ENCODE measurements at places on chromosomes 7 and 10. TPM values are rescaled to one million over a fixed set of nuclear protein-coding genes. Genes with fewer than 3 reads are reported as not detected.

GRCh38 chr7:2956526-2957368 is 86.9 kb downstream of the CARD11 start:
- DNase-seq = no peak

GRCh38 chr7:73933091-73933490 is 72.1 kb downstream of the TMEM270 start:
- DNase-seq = no peak

- DNase-seq = no peak
Observed at GRCh38 chr7:89104748-89105685, 309.5 kb upstream of the TEX47 start.

DNA sequence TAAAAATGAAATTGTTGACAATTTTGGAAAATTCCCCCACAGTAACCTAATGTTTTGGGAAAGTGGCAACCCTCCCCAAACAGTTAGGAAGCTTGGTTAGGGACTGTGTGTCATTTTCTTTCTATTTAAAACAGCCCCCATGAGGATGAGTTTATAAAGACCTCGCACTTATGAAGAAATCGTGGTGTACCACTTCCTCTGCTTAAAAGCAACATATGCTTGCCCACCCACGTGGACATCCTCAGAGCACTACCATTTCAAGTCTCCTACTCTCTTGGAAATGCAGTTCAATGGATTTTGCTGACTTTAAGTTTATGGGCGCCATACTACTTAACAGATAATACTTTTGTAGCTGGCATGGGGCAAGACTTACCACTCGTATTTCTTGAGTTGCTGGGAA is 223.8 kb downstream of the DYNC1I1 start:
- DNase-seq = no peak

PMS2 gene
- total RNA-seq = 16.0 TPM

ATG9B gene
- 2.3 TPM for total RNA-seq

DNAH11 gene
- 0.02 TPM for total RNA-seq

All from activated B cell treated with CpG ODN at 0.5 μM for 24 hours (primary cell).